Bronchial epithelial cell (primary cell): ENCODE measurements at places on chromosomes 6 and 20. TPM values are rescaled to one million over a fixed set of nuclear protein-coding genes. Genes with fewer than 3 reads are reported as not detected.

Gene TGM3
- total RNA-seq = 11.8 and 42.6 TPM in 2 replicates

Gene NANP
- 2.4 and 3.4 TPM in 2 replicates for total RNA-seq

Gene GHRH
- not detected in 2 replicates for total RNA-seq

Gene MCCD1
- not detected in 2 replicates for total RNA-seq

Gene NMBR
- total RNA-seq = not detected in 2 replicates

Gene ARG1
- total RNA-seq = not detected in 2 replicates

Gene KCNB1
- total RNA-seq = not detected in 2 replicates

Gene PRL
- not detected in 2 replicates for total RNA-seq

Gene THBS2
- 3.6 and 8.7 TPM in 2 replicates for total RNA-seq

Gene MYO6
- total RNA-seq = 13.7 and 19.1 TPM in 2 replicates

Gene AIF1
- total RNA-seq = not detected in 2 replicates

Gene MOG
- total RNA-seq = not detected in 2 replicates

Gene ZDHHC14
- total RNA-seq = 1.8 TPM in 2 replicates

Gene BPIFB4
- not detected in 2 replicates for total RNA-seq

Gene PPDPF
- 21.9 and 35.6 TPM in 2 replicates for total RNA-seq

Gene DUSP22
- total RNA-seq = 33.7 and 42.0 TPM in 2 replicates

Gene GTSF1L
- not detected in 2 replicates for total RNA-seq

Gene RBPJL
- not detected in 2 replicates for total RNA-seq

Gene OPN5
- total RNA-seq = not detected in 2 replicates

Gene CYP39A1
- total RNA-seq = 5.0 and 17.4 TPM in 2 replicates

Gene BPIFB2
- total RNA-seq = not detected in 2 replicates

Gene EYA2
- 8.4 and 10.6 TPM in 2 replicates for total RNA-seq

Gene TGM2
- 0.51 and 5.5 TPM in 2 replicates for total RNA-seq

Gene ZNF391
- 0.53 and 1.4 TPM in 2 replicates for total RNA-seq

Gene TCP1
- total RNA-seq = 150 and 202 TPM in 2 replicates

Gene KCNK5
- 0.26 TPM in 2 replicates for total RNA-seq

Gene LY6G6C
- total RNA-seq = 0.38 TPM in 1 of 2 replicates, not detected in the other

Gene GABRR2
- total RNA-seq = under 0.01 and 0.26 TPM in 2 replicates

Gene ZC2HC1B
- not detected in 2 replicates for total RNA-seq

Gene POU3F2
- total RNA-seq = not detected in 2 replicates

Gene STX11
- 0.26 and 0.51 TPM in 2 replicates for total RNA-seq

Gene PACRG
- total RNA-seq = under 0.01 and 0.51 TPM in 2 replicates

Gene DDO
- not detected in 2 replicates for total RNA-seq

Gene FILIP1
- under 0.01 and 0.26 TPM in 2 replicates for total RNA-seq

Gene GPR6
- total RNA-seq = not detected in 2 replicates
